ENCODE measurements at places on chromosomes 16 and 17.

GRCh38 chr16:16821261-16821660 lies 442.3 kb downstream of the NPIPA7 start:
- DNase-seq = no peak

DNA sequence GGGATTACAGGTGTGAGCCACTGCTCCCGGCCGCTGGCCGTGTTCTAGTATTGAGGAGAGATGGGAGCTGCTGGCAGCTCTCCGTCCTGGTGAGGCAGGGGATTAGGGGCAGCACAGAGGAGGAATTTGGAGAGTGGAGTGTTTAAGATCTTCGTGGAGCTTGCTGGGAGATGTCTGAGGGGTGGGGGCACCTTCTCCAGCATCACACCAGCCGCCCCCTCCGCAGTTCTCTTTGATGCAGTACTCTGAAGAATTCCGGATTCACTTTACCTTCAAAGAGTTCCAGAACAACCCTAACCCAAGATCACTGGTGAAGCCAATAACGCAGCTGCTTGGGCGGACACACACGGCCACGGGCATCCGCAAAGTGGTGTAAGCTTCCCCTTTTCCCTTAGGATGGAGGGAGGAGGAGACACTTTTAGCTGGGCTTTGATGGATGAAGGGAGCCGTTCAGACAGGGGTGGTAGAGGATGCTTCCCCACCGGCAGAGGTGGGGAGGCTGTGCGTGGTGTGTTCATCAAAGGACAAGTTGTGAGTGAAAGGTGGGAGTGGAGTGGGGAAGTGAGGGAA lies 11.9 kb downstream of the ITGAM start:
- DNase-seq = no peak

- DNase-seq = no peak
Measured at GRCh38 chr17:51335883-51336822, 75.8 kb downstream of the UTP18 start.

DNA sequence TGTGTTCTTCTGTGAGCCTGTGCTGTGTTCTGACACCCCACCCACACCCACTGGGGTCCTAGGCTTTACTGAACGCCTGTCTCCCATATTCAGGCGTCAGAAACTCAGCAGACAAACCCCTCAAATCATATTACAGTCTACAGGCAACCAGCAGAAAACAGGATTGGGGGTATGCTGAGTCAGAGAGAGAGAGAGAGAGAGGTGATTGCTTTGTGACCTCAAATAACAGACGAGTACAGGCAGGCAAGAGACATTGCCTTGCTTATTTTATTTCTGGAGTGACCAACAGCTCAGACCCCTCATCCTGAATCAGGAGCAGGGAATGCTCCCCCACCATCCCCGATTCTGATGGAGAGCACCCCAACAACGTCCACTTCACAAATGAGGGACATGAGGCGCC lies 473.9 kb downstream of the PMP22 start:
- no peak for DNase-seq

GRCh38 chr17:32943206-32943605 lies 15.3 kb downstream of the TMEM98 start:
- no peak for DNase-seq

Data from astrocyte of the spinal cord (primary cell).